Activated naive CD4-positive, alpha-beta T cell treated with anti-CD3 and anti-CD28 coated beads for 36 hours (primary cell): ENCODE measurements at places on chromosomes 7 and 10. TPM values are rescaled to one million over a fixed set of nuclear protein-coding genes. Genes with fewer than 3 reads are reported as not detected.

Gene LIPN
- not detected for total RNA-seq

Gene LGI1
- not detected for total RNA-seq

Gene C7orf57
- total RNA-seq = 0.44 TPM

Gene ICA1
- 0.94 TPM for total RNA-seq

Gene GDF2
- not detected for total RNA-seq

Gene KIAA1217
- 0.57 TPM for total RNA-seq

Gene SPDYE1
- total RNA-seq = not detected

Gene JCAD
- total RNA-seq = not detected

Gene ERVW-1
- total RNA-seq = not detected

Gene ZP3
- 26.6 TPM for total RNA-seq

Gene STX1A
- 23.7 TPM for total RNA-seq

Gene PNLIP
- total RNA-seq = not detected

Gene SLC13A1
- total RNA-seq = not detected

Gene SMC3
- 81.3 TPM for total RNA-seq

Gene DRGX
- not detected for total RNA-seq

Gene MYPN
- total RNA-seq = not detected

Gene ACTR3C
- 3.1 TPM for total RNA-seq

Gene GPR26
- total RNA-seq = not detected

Gene CTNNA3
- total RNA-seq = not detected

Gene MOSPD3
- 13.0 TPM for total RNA-seq

Gene BLNK
- total RNA-seq = not detected

Gene ITPRID1
- not detected for total RNA-seq

Gene TUBAL3
- total RNA-seq = not detected

Gene CXCL12
- not detected for total RNA-seq

Gene NPTX2
- total RNA-seq = not detected

Gene FZD8
- 0.15 TPM for total RNA-seq

Gene LLCFC1
- not detected for total RNA-seq

Gene NKX2-3
- not detected for total RNA-seq
